ENCODE measurements at places on chromosomes 3 and 15.

DNA sequence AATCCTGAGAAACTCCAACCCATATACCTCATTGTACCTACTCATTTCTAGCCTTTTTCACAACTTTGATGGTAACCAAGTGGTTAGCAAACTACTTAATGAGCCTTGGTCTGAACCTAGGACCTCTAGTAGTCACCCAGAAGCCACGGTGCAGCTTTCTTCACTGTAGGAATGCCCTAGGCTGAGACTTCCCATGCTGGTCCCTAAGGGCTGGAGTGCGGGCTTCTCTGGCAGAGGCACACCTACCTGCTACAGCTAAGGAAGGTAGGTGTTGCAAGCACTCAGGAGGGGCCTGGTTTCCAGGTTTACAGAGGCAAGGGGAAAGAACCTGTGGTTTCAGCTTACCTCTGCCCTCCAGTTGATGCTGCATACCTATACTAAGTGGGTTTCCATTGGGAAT lies 65.4 kb downstream of the DHX30 start:
- no peak for DNase-seq

DNA sequence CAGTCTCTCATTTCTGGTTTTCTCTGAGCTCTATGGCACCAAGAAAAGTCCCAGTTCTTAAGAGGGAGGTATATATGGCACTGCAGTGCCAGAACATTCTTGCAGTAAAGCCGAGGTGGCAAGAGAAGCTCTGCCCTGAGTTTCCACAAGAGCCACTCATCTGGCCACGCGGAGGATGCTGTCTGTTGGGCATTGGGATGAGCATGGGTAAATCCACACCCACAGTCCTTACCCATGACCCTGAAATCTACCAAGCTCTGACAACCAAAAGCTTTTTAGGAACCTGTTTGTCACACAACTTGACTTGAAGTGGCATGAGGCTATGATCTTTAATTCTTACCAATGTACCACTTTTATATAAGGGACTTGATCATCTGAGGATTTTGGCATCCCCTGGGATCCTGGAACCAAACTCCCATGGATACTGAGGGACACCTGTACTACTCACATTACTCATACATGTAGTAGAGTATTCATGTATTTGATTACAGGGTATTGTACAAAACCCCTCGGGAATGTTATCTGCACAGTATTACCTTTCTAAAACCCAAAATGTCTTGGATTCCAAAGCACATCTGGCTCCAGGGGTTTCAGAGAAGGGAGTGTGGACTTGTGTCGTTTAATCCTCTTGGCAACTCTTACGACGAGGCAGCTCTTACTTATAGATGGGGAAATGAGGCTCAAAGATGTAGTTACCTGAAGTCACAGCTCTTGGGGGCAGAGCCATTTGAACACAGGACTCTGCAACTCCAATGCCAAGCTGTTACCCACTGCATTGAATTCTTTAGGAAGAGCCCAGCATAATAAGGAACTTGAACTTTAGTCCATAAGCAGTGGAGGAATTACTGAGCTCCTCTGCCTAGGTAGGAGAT lies 8.8 kb downstream of the RPL32 start:
- DNase-seq = no peak

- no peak for DNase-seq
These were observed 13.4 kb downstream of the PML start for GRCh38 chr15:74007820-74008371.

GRCh38 chr3:155416500-155417118 lies 123.1 kb upstream of the STRIT1 start:
- no peak for DNase-seq

GRCh38 chr3:101784855-101785613 lies 6.0 kb downstream of the NXPE3 start:
- no peak for DNase-seq

DNA sequence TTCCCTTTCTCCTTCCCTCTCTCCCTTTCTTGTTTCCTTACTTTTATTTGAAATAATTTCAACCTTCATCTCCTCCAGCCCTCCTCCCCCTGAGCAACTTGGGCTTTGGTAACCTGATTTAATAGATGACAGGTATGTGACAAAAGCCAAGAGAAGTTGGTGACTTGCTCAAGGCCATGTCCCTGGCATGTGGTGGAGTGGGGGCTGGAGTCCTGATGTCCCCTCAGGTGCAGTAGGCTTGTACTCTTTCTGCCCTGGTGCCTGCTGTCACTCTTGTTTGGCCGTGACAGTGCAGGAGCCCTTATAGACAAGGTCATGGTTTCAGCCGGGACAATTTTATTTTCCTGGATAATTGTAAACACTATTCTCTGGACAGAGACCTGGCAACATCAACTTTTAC lies 152.7 kb downstream of the SV2B start:
- no peak for DNase-seq

- no peak for DNase-seq
These were observed 77.6 kb downstream of the POLR2M start for GRCh38 chr15:57784081-57784511.

GRCh38 chr15:66291816-66292570 lies 1.4 kb upstream of the DIS3L start:
- DNase-seq = no peak

DNA sequence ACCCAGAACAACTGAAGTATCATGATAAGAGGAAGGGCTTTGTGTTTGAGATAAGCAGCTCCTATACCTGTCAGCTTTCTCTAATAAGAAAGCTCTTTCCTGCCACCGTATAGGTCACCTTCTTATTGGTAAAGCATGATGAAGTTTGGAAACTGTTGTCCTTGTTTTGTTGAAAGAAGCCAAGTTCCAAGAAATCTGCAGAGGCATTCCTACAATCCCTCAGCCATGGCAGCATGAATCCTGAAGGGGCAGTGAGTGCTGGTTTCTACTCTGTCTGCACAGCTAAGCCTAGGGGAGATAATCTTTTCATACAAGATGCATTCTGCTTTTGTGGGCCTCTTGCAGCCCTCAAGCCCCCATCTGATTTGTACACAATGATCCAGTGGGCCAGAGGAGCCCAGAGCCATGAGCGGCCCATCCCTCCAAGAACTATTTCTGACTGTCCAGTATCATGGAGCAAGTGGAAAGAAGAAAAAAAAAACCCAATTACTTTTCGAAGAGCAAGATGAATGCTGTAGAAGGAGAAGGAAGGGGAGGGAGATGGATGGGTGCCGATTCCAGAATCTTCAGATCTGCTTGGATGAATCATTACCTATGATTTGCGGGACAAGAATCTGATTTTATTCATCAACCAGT lies 1.9 kb upstream of the THBS1 start:
- no peak for DNase-seq

- DNase-seq = no peak
These were observed 758.4 kb upstream of the ROBO1 start for GRCh38 chr3:80526153-80526552.

DNA sequence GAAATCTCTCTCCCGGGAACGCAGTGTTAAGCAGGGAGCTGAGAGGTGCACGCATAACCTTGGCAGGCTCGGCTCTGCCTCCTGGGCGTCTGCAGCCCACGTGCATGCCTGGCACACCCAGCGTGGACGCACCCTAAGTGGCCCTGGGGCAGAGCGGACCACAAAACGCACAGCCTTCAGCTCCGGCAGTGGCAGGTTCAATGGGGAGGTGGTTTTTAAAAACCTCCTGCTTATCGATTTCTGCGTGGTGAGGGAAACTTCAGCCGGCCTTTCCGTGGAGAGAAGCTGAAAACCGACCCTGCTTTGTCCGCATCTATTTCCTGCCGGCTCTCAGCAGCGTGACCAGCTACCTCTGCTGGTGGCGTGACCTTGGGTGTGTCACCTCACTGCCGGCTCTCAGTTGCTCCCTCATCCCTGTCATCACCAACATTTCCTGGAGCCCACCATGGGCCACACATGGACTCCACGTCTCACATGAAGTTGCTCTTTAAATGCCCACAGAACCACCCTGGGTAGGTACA lies 134.8 kb upstream of the MEF2A start:
- DNase-seq = no peak

DNA sequence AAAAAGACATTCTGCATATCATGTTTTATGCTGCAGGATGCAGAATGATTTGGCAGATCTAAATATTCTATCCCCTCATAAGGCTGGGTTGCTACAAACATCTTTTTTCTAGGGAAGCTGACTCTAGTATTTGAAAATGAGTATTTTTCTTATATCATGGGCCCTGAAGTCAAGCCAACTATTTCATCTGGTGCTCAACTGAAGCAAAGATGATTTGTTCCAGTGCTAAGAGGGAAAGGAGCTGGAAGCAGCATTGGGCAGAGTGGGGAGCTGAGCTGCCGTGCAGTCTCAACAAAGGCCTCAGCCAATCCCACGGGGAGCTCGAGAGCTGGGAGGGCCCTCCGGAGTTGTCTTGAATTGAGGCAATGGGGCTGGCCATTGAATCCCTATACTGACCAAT lies 155.3 kb upstream of the SLCO3A1 start:
- DNase-seq = no peak

GRCh38 chr15:91717811-91718210 lies 135.7 kb upstream of the SLCO3A1 start:
- no peak for DNase-seq

- DNase-seq = no peak
These were observed 236.3 kb downstream of the MEX3B start for GRCh38 chr15:81809543-81809942.

DNA sequence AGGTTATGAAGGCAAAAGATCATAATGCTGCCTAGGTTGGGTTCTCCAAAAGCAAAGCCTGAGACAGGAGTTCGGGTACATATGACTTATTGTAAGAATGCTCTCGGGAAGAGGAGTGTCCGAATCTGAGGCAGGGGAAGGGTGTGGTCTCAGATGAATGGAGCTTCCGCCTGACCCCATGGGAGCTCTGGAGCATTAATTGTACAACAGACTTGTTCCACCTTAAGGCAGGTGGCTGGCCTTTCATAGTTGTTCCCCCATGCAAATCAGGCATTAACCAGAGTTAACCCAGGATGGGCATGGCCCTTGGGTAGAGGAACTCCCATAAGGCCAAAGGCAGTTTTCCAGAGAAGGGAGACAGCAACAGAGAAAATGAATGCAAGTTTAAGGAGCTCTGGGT lies 170.6 kb downstream of the MYRIP start:
- no peak for DNase-seq

GRCh38 chr3:177208781-177209180 lies 11.5 kb upstream of the TBL1XR1 start:
- no peak for DNase-seq

Measured in GM13976 (cell line).